ENCODE measurements at places on chromosomes 2 and 18. TPM values are rescaled to one million over a fixed set of nuclear protein-coding genes. Genes with fewer than 3 reads are reported as not detected.

GRCh38 chr2:8514274-8514662 is 167.6 kb upstream of the ID2 start:
- DNase-seq = no peak

- DNase-seq = no peak
Measured at GRCh38 chr2:10235099-10235908, 67.4 kb upstream of the HPCAL1 start.

DNA sequence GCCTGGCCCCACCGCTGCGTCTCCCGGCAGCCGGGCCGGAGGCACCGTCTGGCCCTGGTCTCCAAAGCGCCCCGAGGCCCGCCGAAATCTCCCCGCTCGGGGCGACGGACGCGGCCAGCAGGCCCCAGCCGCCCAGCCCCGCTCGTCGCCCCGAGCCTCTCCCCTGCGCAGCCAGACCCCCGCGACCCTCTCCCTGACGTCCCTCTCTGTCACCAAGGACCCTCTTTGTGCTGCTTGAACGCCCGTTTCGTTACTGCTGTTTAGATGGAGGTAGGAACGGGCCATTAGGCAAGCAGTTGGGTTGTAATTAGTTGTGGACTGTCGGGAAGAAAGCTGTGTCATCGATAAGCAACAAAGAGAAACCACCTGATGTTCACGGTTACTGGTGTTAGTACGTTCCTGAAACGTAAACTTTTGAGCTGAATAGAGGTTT is 686 bp downstream of the UBXN4 start:
- DNase-seq = peak; percentile 58

Gene PROKR1
- under 0.01 TPM for total RNA-seq

Gene SERPINB10
- 0.27 TPM for total RNA-seq
